ENCODE measurements at places on chromosomes 1 and 21.

- no peak for DNase-seq
These were observed 15.7 kb upstream of the NRIP1 start for GRCh38 chr21:15080526-15080925.

DNA sequence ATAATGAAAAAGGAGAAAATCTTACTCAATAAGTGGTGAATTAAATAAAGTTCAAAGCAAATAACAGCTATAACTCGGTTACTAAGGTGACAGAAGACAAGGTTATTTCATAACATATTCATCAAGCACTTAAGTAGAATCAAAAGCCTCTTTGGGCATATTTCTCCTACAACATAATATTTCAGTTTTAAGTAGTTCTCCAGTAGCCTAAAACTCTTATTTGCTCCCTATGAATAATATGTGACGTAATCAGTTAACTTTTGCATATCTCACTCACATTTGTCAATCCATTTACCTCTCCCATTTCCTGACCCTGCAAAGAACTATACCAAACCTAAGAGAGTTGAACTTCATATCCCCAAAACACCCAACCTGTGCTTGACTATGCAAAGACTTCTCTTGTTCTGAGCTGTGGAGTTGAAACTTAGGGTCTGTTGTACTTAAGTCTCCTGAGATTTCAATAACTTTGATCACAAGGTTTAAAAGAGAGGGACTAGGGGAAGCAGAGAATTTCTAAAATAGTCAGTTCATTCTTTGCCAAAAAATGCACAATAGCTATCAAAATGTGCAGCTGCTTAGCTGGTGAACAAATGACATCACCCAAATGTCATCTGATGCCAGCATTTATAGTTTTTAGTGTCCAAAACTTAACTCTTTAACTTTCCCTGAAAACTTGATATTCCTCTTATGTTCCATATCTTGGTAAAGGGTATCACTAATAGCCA, 37.2 kb downstream of the TTLL7 start:
- DNase-seq: no peak

DNA sequence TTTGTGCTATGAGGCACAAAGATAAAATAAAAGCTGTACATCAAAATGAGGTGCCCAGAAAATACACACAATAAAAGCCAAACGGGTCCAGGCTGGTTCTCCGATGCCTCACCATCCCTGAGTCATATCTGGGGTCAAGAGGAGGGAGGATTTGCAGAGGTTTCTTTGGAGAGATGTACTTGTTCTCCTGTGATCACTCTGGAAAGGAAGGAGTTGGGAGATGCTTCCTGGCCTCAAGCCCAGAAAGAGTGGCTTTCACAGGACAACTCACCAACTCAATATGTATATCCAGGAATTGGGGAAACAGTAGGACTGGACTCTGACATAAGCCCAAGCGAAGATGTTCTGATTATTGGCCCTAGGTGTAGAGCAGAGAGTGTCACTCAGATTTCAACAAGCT, 51.9 kb downstream of the DIPK1A start:
- DNase-seq: no peak

- no peak for DNase-seq
These were observed 53.4 kb downstream of the KLHL20 start for GRCh38 chr1:173768206-173768605.

DNA sequence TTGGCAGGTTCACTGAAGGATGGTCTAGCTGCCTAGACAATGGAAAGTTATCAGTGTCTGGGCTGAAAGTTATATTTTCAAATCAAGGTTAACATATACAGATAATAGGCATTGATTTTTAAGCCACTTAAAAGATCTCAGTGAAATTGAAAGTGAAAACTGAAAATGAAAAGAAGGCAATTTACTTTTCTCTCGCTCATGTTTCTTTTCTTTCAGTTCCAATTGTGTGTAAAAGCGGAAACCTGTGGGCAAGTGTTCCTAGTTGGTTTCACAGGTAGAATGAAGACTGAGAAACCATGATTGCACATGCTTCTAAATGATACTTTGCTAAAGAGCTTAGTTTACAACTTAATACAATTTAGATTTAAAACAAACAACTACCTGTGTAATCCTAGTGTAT, 383.7 kb downstream of the ZP4 start:
- no peak for DNase-seq

- no peak for DNase-seq
These were observed 13.9 kb downstream of the DMAP1 start for GRCh38 chr1:44227211-44227610.

DNA sequence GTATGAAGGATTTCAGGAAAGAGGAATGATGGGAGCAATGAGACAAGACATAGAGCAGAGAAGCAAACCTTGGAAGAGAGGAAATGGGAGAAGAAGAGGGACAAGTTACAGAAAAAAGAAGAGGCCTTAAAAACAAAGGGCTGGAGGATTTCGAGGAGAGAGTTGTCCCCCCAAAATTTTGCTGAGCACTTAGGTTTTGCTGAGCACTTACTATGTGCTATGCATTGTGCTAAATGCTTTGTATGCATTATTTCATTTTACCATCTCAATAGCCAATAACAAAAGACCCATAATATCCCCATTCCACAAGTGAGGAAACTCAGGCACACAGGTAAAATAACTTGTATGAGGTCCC, 2.5 kb upstream of the TRIM63 start:
- DNase-seq: no peak

- DNase-seq: no peak
These were observed 118.7 kb downstream of the CASZ1 start for GRCh38 chr1:10677491-10678391.

All from vagina (tissue), 2 donors.